CD4-positive, alpha-beta T cell treated with Interleukin-15 for 1 hour (primary cell): ENCODE measurements at places on chromosomes 16 and 17.

DNA sequence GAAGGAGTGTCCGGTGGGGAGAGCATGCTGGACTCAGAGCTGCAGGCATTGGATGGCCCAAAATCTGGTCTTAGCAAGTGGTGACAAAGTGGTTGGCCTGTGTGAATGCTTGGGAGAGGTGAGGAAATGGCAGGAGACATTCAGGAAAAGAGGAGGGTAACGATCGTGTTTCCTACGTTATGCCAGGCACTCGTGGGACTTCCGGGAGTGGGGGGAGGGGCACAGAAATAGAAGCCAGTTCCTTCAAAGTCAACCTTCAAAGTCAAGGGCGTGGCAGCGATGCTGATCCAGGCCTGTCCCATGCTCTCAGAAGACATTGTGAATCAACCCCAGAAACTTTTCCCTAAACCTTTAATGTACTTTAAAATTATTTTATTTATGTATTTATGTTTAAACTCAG lies 3.8 kb downstream of the OTOP3 start:
- DNase-seq: no peak

GRCh38 chr17:55279788-55280187 lies 15.0 kb downstream of the HLF start:
- no peak for DNase-seq

DNA sequence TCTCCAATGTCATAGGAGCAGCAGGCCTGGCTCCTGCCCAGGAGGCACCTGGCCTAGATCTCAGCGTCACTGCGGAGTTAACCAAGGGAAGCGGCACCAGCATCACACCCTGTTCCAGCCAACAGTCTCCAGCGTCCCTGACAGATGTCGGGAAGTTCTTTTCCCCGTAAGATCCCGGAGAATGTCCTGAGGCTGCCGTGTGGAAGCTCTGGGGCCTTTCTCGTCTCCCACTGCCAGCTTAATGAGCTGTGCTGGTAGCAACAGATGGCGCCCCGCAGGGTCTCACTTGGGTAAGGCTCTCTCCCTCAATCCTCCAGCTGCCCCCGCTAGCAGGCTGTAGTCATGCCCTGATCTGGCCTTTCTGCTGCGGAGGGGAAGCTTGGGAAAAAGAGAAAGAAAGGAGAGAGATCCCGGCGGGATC lies 57.5 kb downstream of the MARCHF10 start:
- DNase-seq: no peak

GRCh38 chr17:30599428-30600059 lies 122.3 kb downstream of the GOSR1 start:
- no peak for DNase-seq

DNA sequence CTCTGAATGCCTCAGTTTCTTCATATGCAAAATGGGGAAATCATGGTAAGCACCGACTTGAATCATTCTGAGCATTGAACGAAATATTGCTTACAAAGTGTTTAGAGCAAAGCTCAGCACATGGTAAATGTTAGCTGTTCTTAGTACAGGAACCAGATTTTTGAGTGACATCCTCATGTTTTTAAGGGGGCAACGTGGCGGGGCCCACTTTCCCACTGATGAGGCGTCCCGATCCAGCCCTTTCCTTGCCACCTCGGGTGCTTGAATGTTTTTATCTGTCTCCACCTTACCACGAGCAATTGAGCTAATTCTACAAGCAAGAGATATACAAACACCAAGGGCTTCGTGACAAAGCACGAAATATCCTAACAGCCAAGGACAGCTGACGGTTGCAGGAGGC lies 49.9 kb downstream of the ELAC2 start:
- DNase-seq: no peak

DNA sequence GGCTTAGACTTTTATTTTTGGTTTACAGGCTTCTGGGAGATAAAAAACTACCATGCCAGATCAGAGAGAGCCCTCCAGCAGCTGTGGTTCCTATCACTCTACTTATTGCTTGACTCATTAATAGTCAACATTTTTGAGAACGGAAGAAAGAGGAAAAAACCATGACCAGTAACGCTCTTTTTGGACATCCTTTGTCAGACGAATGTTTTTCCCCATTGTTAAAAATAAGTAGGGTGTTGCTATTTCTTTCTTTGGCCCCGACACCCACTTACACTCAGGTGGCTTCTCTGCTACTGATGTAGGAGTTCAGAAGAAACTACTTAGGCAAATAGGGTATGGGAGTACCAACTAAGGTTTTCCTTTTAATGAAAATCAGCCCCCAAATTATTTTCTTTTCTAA lies 27.5 kb downstream of the TVP23A start:
- no peak for DNase-seq

GRCh38 chr16:14672403-14672971 lies 21.6 kb downstream of the PLA2G10 start:
- DNase-seq: no peak

DNA sequence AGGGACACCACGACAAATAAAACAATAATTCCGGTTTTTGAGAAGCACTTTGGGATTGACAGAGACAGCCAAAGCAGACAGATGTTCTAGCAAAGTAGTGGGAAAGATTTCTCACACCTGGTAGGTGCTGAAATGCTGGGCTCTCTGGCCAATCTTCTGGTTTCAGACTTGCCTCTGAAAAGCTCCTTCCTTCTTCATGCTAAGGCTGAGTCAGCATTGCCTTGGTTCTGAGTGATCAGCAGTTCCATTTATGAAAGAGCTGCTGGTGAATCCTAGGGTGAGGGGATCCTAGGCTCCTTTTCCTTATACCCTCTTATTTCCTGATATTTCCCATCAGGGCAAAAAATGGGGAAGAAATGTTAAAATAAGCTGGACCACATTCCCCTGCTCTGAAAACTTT lies 268.7 kb upstream of the SALL1 start:
- DNase-seq: no peak

- no peak for DNase-seq
Measured at GRCh38 chr17:51720439-51720838, 438.1 kb downstream of the CA10 start.

- no peak for DNase-seq
Measured at GRCh38 chr17:4120332-4120731, 22.5 kb downstream of the ZZEF1 start.

DNA sequence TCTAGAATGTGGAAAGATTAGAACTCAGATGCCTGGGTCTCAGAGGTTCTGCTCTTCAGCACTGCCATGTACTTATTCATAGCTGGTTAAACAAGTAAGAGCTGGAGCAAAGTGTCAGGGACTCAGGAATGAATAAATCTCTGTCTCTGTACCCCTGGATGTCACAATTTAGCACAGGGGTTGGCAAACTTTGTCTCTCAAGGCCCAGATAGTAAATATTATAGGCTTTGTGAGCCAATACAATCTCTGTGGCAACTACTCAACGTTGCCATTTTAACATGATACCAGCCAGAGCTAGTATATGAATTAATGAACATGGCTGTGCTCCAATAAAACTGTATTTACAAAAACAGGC lies 220.3 kb upstream of the MON1B start:
- no peak for DNase-seq

DNA sequence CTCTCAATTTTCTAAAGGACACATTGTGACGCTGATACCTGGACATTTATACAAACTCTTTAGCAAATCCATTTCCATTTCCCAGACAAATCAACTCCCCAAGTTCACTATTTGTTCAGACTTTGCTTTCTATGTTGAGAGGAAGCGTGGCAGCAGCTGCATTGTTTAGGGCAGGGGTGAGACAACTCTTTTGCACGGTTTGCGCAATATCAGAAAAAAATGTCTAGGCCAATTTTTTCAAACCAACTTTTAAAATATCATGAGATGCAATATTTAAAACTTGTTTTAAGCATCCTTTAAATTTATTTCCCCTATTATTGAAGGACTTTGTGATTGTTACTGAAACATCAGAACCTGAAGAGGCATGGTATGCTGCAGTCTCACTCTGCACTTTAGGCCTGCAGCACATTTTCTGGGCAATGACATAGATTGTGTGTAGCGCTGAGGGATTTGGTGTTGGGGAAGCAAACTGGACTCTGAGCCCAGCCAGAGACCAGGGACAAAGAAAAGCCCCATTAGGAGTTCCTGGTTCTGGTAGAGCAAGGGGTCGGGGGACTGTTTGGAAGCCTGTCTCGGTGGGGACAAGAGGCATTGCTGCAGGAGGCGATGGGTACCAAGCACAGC lies 6.4 kb upstream of the CCDC182 start:
- no peak for DNase-seq

- peak; percentile 35 for DNase-seq
Measured at GRCh38 chr17:80873307-80873951, 118.2 kb upstream of the CHMP6 start.

GRCh38 chr16:66079671-66080334 lies 286.7 kb upstream of the CDH5 start:
- DNase-seq: no peak

DNA sequence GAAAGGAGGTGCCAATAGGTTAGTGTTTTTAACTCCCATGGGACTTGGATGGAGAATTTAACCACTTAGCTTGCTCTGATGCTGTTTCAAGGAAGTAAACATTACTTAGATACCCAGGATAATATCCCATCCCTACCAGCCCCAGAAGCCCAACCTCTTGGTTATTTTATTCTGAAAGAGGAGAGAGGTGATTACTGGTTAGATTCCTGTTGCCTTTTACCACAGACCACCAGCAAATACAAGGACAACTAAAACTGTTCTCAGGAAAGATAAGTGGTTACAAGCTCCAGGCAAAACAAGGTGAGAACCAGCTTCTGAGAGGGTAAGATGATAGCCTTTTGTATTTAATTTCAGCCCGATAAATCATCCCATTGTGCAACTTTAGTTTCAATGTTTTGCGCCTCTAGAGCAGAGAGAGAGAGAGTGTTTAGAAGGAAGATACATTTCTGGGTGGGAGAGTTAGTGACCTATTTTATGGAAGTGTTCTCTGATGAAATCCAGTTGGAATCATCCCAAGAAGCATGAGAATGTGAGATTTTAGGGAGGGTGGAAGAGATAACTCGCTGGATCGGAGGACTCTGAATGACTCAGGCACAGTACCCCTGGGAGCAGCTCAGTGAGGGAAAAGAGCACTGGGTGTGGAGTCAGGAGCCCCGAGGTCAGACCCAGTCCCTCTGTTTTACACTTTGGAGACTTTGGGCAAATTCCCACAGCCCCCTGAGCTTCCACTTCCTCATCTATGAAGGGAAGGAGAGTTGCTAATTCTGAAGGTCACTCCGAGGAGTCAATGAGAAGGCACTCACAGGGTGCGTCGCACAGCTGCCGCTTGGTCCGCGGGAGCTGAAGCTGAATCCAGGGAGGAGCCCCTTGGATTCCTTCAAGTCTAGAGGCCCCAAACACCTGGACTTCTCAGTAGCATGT lies 12.1 kb downstream of the GLP2R start:
- no peak for DNase-seq

GRCh38 chr16:67426950-67427349 lies 4.0 kb upstream of the HSD11B2 start:
- DNase-seq: no peak

DNA sequence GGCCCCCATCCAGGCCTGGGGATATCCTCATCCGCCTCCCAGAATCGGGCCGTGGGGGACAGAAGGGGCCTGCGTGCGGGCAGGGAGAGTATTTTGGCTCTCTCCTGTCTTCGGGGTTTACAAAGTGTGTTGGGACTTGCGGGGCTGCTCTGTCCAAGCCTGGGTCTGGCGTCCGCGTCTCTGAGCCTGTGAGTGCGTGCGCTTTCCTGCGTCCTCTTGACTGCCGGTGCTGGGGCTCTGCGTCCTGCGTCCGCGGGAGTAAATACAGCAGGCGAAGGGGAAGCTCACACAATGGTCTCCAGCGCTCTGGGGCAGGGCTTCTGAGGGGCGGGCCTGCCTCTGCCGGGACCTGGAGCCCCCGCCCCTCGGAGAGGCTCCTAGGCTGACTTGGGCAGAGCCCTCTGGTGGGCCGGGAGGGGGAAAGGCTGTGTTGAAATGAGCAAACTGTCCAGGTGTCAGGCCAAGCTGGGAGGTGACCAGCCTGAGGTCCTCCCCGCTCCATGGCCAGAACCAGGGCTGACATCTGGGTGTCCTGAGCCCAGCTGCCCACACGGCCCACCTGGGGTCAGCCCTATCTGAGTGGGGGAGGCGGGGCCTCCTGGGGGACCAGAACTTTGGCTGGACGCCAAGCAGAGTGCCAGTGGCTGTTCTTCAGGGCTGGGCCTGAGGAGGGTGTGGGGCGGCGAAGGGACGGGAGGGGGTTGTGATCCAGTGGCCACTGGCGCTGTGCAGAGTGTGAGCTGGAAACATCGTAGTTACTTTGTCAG lies 233.6 kb downstream of the SEC14L1 start:
- peak; percentile 80 for DNase-seq
